Foreskin keratinocyte (primary cell): ENCODE measurements at places on chromosomes 16 and 17.

- DNase-seq: peak; percentile 62
Measured at GRCh38 chr17:2374549-2375285, 26.1 kb downstream of the MNT start.

GRCh38 chr16:88347656-88348376, 34.9 kb upstream of the ZNF469 start:
- DNase-seq: no peak

DNA sequence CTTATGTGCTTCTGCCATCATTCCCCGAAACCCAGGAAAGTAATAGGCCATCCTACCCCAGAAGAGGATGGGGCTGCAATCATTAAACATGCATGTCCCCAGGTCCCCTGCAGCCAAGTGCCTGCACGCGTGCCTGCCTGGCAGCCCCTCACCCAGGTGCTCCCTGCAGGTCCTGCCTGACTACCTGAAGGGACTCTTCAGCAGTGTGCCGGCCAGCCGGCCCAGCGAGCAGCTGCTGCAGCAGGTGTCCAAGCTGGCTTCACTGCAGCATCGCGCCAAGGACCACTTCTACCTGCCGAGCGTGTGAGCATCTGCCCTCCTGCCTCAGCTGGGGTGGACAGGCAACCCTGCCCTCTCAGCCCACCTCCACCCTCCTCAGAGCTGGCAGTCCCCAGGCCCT, 16.2 kb upstream of the ALKBH5 start:
- DNase-seq: no peak

DNA sequence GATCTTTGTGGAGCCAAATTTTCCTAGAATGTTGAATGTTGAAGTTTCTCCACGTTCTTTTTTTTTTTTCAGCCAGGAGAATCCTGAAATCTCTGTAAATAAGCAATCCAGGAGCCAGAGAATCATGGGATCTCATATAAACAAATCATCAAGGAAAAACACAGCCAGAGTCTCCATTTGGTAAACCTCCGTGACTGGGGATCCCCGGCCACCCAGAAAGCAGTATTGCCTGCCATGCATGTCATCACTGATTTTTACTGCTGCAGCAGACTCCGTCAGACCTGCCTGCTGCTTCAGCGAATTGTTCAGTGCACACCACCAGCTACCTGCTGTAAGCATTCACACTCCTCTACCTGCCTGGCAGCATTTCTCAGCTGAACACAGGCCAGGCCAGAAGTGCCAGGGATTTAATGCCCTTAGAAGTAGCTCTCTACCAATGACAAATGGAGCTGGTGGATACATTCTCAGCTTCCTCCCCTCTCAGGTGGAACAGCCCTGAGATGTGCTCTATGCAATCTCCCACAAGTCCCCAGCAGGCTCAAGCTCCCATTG, 158.6 kb downstream of the CYLD start:
- DNase-seq: no peak

GRCh38 chr17:2179615-2180295, 123.8 kb downstream of the SMG6 start:
- no peak for DNase-seq

DNA sequence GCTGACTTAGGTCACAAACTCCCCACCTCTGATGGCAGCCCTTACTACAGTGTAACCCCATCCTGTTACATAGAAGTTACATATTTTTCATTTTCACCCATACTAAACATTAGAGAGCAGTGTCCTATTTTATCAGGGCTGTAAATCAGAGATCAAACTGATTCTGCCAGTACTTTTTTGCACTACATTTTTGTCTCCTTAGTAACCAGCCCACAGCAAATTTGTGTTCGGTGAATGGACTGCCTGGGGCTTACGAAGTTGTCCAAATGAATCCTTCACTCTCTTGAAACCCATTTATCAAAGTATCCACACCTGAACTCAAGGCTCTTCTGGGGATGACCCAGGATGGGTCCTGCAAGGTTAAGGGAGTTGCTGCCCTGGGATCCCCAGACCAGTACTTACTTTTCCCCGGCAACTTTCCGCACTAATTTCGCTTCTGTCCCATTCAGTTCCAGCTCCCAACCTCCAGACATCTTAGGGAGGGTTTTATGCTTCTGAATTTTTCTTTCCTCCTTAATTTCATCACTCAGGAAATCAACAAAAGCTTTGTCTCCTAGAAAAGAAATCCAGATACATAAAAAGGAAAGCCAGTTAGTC, 1.1 kb downstream of the C1QBP start:
- DNase-seq: peak; percentile 73

GRCh38 chr16:565419-566330, 1.1 kb upstream of the NHLRC4 start:
- DNase-seq: no peak

DNA sequence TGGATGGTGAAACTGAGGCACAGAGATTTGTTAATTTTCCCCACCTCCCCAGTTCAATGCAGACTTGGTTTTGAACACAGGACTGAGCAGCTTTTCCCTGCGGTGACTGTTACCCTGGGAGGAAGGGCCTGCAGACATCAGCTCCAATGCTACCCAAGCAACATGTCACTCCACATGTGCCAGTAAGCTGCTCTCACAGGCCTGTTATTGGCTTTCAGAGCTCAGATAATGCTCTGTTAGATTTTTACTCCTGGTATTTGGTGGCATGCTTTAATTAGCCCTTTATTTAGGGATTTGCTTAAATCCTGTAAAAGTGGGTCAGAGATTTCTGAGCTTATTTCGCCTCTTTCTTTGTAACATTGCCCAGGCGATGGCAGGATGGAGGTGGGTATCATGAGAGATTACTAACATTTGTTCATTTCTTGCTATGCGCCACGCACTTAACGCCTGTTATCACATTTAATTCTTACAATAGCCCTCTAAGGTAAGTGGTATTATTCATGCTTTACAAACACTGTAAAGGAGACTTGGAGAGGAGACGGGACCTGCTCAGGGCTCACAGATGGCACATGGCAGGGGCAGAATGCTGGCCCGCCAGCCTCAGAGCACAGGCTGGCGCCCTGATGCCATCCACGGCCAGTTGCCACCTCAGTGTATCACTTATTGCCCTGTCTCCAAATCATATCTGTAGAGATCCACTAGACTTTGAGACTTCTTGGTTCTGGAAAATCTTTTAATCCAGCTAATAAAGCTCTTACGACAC, 84.0 kb upstream of the CACNG5 start:
- no peak for DNase-seq

- no peak for DNase-seq
Measured at GRCh38 chr16:85851034-85851785, 47.8 kb upstream of the IRF8 start.

DNA sequence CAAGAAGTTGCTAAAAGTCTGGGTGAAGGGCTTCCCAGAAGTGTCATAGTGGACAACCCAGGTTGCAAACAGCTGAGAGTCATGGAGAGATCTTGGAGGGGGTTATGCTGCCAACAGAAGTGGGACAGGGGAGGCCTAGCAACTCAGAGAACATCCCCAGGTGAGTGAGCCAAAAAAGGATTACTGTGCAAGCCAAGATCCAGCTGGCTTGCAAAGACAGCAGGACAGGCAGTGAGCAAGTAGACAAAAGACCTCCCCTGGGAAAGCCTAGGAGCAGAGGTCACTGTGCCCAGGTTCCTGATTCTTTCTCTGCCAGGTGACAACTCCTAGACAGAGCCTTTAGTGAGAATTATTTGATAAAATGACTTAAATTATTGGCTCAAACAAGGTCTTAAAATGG, 9.5 kb upstream of the LONP2 start:
- no peak for DNase-seq

DNA sequence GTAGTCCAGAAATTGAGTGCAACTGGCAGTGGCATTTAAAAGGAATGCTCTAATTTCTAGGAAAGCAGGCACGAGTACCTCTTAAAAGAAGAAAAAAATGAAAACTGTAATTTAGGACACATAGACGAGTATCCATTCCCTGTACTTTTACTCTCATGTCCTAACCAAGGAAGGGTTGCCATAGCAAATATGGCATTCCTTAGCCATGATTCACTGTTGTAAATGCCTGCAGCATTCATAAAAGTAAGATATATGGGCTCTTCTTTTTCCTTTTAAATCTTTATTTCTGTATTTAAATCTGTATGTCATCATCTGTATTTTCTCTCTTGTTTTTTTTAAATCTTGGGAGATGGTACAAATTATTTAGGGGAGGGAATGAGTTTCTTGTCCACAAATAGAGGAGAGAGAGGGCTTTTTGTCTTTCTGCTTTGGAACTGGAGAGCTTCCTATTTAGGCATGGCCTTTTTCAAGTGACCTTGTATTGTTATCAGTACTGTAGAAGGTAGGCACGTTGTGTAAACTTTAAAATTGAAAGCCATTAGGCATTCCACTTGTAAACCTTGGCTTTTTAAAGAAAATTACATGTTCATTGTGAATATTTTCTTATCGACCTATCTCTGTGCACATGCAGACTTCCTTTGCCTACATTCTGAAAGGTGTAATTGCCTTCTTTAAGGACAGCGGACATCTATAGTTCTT, 50.0 kb downstream of the TENT4B start:
- DNase-seq: peak; percentile 73
